Fibroblast of the aortic adventitia (primary cell): ENCODE measurements at places on chromosomes 4 and X. TPM values are rescaled to one million over a fixed set of nuclear protein-coding genes. Genes with fewer than 3 reads are reported as not detected.

TSPAN7 gene
- total RNA-seq, result 0.09 and 0.82 TPM in 2 replicates

FGFBP1 gene
- not detected in 2 replicates for total RNA-seq

RHOXF1 gene
- total RNA-seq, result not detected in 2 replicates

HOPX gene
- 0.36 TPM in 1 of 2 replicates, not detected in the other for total RNA-seq

SHROOM4 gene
- total RNA-seq, result 0.72 and 1.4 TPM in 2 replicates

PNMA3 gene
- under 0.01 TPM in 1 of 2 replicates, not detected in the other for total RNA-seq

SPANXB1 gene
- not detected in 2 replicates for total RNA-seq

TBX22 gene
- not detected in 2 replicates for total RNA-seq

TKTL1 gene
- not detected in 2 replicates for total RNA-seq

PLXNB3 gene
- total RNA-seq, result 3.1 and 6.1 TPM in 2 replicates

PGM2 gene
- 19.9 and 21.4 TPM in 2 replicates for total RNA-seq

BCOR gene
- total RNA-seq, result 8.2 and 12.7 TPM in 2 replicates

NDP gene
- total RNA-seq, result 0.41 and 2.9 TPM in 2 replicates

FTSJ1 gene
- total RNA-seq, result 22.7 and 55.0 TPM in 2 replicates

GAK gene
- 49.4 and 66.9 TPM in 2 replicates for total RNA-seq

MAMLD1 gene
- total RNA-seq, result 0.49 and 1.9 TPM in 2 replicates

ODAM gene
- total RNA-seq, result not detected in 2 replicates

RPA4 gene
- 0.33 and 1.4 TPM in 2 replicates for total RNA-seq

MAGEA4 gene
- total RNA-seq, result not detected in 2 replicates

C4orf51 gene
- total RNA-seq, result not detected in 2 replicates

HCCS gene
- 4.7 and 24.5 TPM in 2 replicates for total RNA-seq

BEX1 gene
- total RNA-seq, result 0.36 TPM in 1 of 2 replicates, not detected in the other

MAGEB1 gene
- total RNA-seq, result not detected in 2 replicates

APBB2 gene
- total RNA-seq, result 41.5 and 75.8 TPM in 2 replicates

CXCL9 gene
- not detected in 2 replicates for total RNA-seq

GYG2 gene
- total RNA-seq, result 1.1 and 4.3 TPM in 2 replicates

RADX gene
- 7.5 and 18.8 TPM in 2 replicates for total RNA-seq

LNX1 gene
- 1.6 and 3.5 TPM in 2 replicates for total RNA-seq

AADAT gene
- total RNA-seq, result 6.2 and 7.4 TPM in 2 replicates

ANAPC10 gene
- 4.9 and 33.0 TPM in 2 replicates for total RNA-seq

SMAD1 gene
- total RNA-seq, result 36.0 and 140 TPM in 2 replicates
